ENCODE measurements at places on chromosomes 11 and 22.

DNA sequence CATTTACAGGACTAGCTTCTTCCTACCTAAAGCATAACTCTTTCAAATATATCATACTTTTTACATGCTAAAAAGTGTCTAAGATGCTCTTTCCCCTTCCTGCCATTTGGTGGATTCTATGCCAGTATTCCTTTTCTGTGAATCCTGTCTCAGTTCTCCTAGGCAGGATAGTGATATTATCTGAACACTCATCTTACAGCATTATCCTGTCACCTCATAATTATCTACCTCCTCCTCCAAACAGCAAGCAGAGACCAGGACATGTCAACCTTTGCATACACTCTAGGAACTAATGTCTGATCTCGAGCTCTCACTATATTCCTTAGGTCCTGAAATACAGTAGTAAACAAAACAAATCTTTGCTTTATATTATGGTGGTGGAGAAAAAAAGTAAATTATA lies 275.5 kb downstream of the FAM181B start:
- DNase-seq, result no peak

GRCh38 chr11:86812981-86813380 lies 12.6 kb downstream of the PRSS23 start:
- no peak for DNase-seq

- no peak for DNase-seq
These were observed 145.1 kb downstream of the SWAP70 start for GRCh38 chr11:9808943-9809342.

DNA sequence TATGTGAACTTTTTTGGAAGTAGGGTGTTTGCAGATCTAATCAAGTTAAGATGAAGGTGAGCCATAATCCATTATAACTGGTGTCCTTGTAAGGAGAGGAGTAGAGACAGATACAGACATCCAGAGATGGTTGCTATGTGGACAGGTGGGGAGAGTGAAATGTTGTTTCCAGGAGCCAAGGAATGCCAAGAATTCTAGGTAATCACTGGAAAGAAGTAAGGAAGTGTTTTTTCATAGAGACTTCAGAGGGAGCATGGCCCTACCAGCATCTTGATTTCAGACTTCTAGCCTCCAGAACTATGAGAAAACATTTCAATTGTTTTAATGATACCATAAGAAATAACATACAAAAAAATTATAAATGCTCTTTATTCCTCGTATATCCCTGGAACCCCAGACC lies 320.5 kb upstream of the ANO3 start:
- no peak for DNase-seq

- peak; percentile 33 for DNase-seq
These were observed 157.4 kb downstream of the COMMD9 start for GRCh38 chr11:36131721-36132397.

DNA sequence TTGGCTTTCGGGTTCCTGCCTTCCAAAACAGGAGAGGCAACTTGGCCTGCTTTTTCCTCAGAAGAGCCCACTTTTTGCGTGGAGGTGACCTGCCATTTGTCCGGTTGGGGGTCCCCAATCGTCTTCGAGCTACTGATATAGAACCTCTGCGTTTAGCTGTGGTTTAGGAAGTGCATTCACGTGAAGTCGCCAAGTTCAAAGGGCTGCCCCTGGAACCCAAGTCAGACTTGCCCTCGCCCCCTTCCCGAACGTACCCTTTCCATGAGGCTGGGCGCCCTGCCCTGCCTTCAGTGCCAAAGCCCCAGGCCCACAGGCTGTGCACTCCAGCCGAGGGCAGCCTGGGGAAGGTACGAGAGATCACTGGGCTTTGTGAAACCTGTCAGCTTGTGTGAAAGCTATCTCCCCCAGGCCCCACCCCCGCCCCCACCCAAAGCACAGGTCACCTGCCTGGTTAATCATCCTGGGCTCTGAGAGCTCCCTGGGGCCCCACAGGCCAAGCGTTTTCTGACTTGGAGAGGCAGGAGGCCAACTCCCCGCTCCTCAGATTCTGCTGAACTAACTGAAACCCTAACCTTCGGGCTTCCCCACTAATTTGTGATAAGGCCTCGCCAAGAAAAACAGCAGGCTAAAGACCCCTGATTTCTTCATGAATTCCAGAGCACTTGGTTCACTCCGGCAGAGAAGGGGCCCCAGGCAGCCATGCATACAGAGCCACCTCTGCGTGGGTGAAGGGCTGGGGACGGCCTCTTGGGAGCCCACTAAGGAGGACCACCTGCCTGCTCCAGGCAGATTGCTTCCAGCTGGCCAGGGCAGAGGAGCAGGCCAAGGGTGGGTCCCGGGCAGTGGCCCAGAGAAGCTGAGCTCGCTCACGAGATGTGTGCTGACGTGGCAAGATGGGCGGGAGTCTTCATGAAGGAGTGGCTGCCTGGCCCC lies 25.8 kb upstream of the KCNQ1OT1 start:
- no peak for DNase-seq

Measured in GM12891 (cell line).